ENCODE measurements at places on chromosomes 2 and 18.

GRCh38 chr18:23857164-23857552 is 157.4 kb upstream of the TTC39C start:
- DNase-seq: no peak

DNA sequence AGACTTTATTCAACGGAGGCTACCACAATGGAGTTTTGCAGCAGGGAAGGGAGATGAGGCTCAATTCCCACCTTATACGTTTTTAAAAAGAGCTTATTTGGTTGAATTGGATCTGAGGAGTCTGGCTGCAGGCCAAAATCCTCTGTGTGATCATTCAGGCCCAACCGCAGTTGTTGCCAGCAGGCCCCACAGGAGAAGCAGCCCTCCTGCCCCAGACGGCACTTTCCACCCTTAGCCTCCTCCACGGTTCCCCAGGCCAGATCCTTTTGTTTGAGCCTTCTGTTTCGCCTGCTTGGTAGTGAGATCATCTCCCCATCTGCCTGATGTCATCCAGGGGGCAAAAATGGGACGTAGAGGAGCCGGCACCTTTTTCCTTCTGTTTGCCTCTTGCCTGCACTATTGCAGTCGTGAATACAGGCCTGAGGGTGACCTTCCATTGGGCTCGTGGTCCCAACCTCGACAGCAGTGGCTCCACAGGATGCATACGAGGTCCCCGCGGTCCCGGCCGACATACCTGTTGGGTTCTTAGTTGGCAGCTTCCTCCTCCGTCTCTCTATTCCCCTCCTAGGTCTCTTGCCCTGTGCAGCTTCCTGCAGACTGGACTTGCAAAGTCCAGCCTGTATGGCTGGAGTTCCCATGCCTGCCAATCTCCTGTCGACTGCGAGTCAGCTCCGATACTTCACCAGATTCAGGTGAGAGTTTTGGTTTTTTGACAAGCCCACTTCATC is 9.3 kb upstream of the GPR35 start:
- DNase-seq: no peak

DNA sequence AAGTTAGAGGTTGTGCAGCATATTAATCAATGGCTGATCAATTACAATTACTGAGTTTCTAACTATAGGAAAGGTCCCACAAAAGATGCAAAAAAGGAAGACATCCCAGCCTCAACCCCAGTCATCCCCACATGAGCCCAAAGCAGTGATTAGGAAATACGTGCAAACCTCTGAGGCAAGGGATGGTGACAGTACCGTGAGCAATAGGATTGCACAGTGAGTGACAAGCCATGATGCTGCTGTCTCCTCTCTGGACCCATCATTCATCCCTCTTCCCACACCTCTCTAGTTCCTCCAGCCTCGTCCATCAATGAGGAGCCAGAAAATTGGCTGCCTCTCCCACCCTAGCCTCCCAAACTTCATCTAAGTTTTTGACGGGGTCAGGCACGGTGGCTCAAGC is 4.0 kb upstream of the SLC11A1 start:
- no peak for DNase-seq

DNA sequence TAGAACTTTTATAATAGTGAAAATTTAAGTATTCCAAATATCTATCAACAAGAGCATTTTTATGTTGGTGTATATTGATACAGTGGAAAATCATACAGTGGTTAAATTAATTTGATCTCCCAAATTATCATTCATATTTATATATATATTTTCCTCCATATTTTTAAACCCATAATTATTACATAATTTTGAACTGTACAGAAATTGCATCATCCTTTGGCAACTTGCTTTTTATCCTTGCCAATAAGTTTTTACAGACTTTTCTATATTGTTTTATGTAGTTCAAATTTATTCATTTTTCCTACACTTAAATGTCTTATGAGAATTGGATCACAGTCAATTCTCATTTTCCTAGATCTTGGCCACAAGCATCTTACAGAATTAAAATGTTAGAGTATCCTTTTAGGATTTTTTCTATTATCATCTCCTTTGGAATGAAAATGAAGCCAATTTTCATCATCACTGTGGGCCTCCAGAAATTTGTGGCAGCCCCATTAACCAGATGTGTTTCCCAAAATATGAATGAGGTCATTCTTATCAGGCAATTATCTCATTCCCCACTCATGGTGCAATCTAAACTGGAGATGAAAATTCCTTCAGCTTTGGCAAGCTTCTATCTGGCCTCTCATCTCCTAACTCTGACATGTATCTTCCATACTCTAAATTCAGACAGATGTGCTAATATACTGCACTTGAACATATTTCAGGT is 94.2 kb upstream of the DLGAP1 start:
- no peak for DNase-seq

- no peak for DNase-seq
These were observed 3.7 kb downstream of the GPR35 start for GRCh38 chr2:240628808-240629618.

DNA sequence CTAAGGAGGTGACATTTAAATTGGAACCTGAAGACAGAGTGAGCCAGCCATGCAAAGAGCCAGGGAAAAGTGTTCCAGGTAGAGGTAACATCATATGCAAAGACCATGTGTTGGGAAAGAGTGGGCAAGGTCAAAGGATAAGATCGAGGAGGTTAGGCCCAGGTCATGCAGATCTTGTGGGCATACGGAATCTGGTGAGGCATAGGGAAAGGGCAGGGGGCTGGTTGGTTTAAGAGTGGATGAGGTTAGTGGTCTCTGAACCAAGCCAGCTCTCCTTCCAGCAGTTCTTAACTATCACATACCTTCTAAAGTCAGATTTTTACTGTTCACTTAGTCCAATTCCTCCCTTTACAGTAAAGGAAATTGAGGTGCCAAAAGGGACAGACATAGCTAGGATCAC is 3.0 kb downstream of the ANKRD53 start:
- DNase-seq: no peak

GRCh38 chr2:97950329-97951154 is 45.2 kb downstream of the TMEM131 start:
- peak; percentile 50 for DNase-seq

GRCh38 chr18:52569492-52569891 is 229.5 kb downstream of the DCC start:
- no peak for DNase-seq

GRCh38 chr18:11667578-11667977 is 21.5 kb upstream of the GNAL start:
- no peak for DNase-seq

DNA sequence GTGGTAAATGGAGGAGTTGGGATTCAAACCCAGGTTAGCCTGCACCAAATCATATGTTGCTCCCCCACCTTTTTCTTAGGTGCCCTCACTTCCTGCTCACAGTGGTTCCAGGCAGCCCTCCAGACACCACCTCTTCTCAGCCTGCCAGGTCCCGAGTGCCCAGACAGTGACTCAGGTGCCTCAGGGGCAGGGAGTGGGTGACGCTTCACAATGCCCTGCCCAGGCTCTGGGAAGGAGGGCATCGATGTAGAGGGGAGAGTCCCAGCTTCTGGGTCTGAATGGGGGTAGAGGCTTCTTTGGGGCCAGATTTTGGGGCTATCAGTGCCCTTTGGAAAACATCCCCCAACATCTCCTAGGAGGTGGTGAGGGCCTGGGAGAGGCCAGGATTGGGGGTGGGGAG is 5.2 kb upstream of the DNAJB2 start:
- peak; percentile 92 for DNase-seq

GRCh38 chr2:174002679-174003078 is 37.5 kb upstream of the SP3 start:
- DNase-seq: no peak

- no peak for DNase-seq
These were observed 290.8 kb downstream of the SLC4A3 start for GRCh38 chr2:219918254-219918653.

GRCh38 chr2:207530160-207531031 is 634 bp downstream of the CREB1 start:
- peak; percentile 37 for DNase-seq

DNA sequence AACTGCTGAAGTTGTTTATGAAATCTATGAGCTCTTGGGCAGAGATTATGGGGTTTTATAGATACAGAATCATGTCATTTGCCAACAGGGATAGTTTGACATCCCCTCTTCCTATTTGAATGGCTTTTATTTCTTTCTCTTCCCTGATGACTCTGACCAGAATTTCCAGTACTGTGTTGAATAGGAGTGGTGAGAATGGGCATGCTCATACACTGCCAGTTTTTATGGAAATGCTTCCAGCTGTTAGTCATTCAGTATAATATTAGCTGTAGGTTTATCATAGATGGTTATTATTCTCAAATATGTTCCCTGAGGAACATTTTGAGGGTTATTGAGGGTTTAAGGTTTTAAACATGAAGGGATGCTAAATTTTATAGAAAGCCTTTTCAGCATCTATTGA is 121.2 kb downstream of the NR4A2 start:
- DNase-seq: no peak
